ENCODE measurements at places on chromosomes 3 and 15.

- DNase-seq, result no peak
Measured at GRCh38 chr15:38954090-38954489, 389.5 kb upstream of the RASGRP1 start.

GRCh38 chr15:43516801-43517353 lies 531 bp upstream of the MAP1A start:
- no peak for DNase-seq

GRCh38 chr15:40940296-40940801 lies 11.2 kb downstream of the DLL4 start:
- DNase-seq, result no peak

- DNase-seq, result no peak
Measured at GRCh38 chr15:84781495-84781894, 33.1 kb downstream of the ZNF592 start.

GRCh38 chr3:187967993-187968392 lies 186.0 kb upstream of the LPP start:
- no peak for DNase-seq
